ENCODE measurements at places on chromosomes 4 and X. TPM values are rescaled to one million over a fixed set of nuclear protein-coding genes. Genes with fewer than 3 reads are reported as not detected.

FHIP1A gene
- total RNA-seq: 0.43 TPM

CXCL6 gene
- not detected for total RNA-seq

CXorf49 gene
- not detected for total RNA-seq

RASL11B gene
- total RNA-seq: not detected

TMEM187 gene
- 5.0 TPM for total RNA-seq

All from A549 treated with CpdA at 1 μM for 4 hours (cell line).